Ovary (tissue), 10 donors: ENCODE measurements at places on chromosomes 2 and 18. TPM values are rescaled to one million over a fixed set of nuclear protein-coding genes. Genes with fewer than 3 reads are reported as not detected.

The KCNG2 gene
- not detected for total RNA-seq

The GALNT5 gene
- not detected for total RNA-seq

The KLHL14 gene
- total RNA-seq: 1.8 TPM

The C2orf81 gene
- total RNA-seq: 4.5 TPM

The LBX2 gene
- total RNA-seq: 0.22 TPM

The CCT7 gene
- total RNA-seq: 249 TPM

The ATIC gene
- total RNA-seq: 24.2 TPM

The DSG3 gene
- total RNA-seq: not detected

DNA sequence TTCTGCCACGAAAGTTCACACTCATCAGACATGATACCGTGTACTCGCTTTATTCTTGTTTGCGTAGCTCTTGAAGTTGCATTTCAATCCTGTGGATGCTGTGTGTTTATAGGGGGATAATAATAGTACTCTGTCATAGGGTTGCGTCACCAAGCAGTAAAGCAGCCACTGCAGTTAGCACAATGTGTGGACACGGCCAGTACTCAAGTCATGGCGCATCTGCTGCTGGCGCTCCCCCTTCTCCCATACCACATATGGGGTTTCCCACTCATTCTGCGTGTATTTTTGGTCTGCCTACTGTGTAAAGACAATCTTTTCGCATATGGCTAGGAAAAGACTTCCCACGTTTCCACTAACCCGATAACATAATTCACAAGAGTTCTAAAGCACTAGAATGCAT lies 2.1 kb upstream of the ZBTB14 start:
- no peak overlapping the region for H3K27ac ChIP-seq
- DNase-seq: no peak
- no peaks in the 10 kb centered on the region for H3K4me1 ChIP-seq
- H3K36me3 ChIP-seq: no peaks in the 10 kb centered on the region
- H3K4me3 ChIP-seq: no peak overlapping the region

GRCh38 chr18:76317136-76317535 lies 177.9 kb downstream of the ZNF516 start:
- H3K36me3 ChIP-seq: no peaks in the 10 kb centered on the region
- peaks cover 1% of the 10 kb centered on the region for H3K4me1 ChIP-seq
- no peak overlapping the region for H3K4me3 ChIP-seq
- DNase-seq: no peak

DNA sequence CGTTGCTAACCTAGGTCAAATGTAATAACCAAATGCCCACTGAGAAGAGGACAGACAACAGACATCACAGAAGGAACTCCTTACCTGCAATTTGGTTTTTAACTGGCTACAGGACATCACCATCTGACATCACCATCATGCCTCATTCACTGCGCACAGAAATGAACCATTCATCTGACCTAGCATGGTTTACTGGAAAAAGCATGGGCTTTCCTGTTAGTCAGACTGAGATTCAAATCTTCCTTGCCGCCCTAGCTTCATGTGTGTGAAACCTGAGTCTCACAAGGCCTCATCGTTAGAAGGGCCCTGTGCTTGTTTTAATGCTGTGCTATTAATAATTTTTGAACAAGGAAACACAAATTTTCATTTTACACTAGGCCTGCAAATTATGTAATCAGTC lies 1.1 kb upstream of the HIBCH start:
- H3K27me3 ChIP-seq: no peaks in the 10 kb centered on the region
- peaks cover 3% of the 10 kb centered on the region for H3K4me1 ChIP-seq
- no peaks in the 10 kb centered on the region for H3K36me3 ChIP-seq
- H3K4me3 ChIP-seq: no peak overlapping the region
- DNase-seq: no peak
- H3K27ac ChIP-seq: no peak overlapping the region

DNA sequence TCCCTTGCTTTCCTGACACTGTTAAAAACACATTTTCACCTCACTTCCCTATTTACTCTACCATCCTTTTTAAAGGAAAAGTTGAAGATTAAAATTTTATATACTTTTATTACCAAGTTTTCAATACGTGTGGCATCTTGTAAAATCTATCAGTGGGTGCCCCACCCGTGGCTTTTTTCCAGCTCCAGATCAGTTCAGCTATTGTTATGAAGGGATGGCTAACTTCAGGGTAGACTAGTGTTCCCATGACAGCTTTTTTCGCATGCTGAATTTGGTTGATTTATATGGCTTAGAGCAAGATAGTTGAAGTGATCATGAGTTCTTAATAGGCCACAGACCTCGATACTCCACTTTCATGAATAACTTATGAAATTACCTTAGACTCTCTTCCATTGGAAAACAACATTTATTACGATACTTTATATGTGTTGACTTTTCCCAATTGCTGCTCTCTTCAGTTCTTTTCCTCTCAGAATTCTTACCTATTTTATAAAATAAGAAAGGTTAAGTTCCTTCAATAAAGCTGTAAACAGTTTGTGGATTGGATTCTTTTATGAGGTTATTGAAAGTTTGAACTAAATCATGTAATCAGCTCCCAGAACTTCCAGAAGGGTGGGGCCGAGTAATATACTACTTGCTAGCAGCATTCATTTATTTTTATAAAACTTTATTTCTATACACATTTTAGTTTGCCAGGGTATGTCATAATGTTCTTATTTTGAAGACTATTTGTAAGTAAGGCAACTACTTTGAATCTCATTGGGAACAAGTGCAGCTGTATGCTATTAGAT lies 680.9 kb downstream of the SATB2 start:
- no peak overlapping the region for H3K27ac ChIP-seq
- DNase-seq: no peak
- H3K27me3 ChIP-seq: no peaks in the 10 kb centered on the region
- H3K36me3 ChIP-seq: no peaks in the 10 kb centered on the region
- H3K4me1 ChIP-seq: no peaks in the 10 kb centered on the region
- H3K4me3 ChIP-seq: no peak overlapping the region

- no peak overlapping the region for H3K4me3 ChIP-seq
- H3K36me3 ChIP-seq: no peaks in the 10 kb centered on the region
- H3K27ac ChIP-seq: no peak overlapping the region
These were observed 39.0 kb downstream of the NOL10 start for GRCh38 chr2:10650761-10651160.

DNA sequence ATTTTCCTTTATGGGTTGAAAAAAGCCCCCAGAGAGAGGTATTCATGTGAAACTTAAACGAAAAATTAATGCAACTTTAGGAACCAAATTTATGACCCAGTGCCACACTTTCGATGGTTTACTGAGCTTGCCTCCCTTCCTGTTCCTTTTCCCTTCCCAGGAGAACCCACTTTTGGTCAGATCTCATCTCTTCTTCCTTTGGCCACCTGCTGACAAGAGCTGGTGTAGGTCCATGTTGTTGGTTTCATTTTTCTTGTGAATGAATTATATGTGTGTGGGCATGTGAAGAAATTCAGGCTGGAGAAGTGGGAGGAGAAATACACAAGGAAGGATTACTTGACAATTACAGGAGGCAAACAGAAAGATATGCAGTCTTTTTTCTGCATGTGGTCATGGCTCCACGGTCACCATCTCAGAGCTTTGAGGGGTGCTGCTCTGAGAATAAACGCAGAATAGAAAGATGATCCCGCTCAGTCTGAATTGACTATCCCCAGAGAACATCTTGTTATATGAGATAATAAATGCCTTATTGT lies 111.3 kb upstream of the TCF4 start:
- no peaks in the 10 kb centered on the region for H3K4me1 ChIP-seq
- no peak overlapping the region for H3K4me3 ChIP-seq
- DNase-seq: no peak
- H3K36me3 ChIP-seq: no peaks in the 10 kb centered on the region
- no peaks in the 10 kb centered on the region for H3K27me3 ChIP-seq
